Inflammatory macrophage (primary cell): ENCODE measurements at places on chromosomes 5 and 9.

DNA sequence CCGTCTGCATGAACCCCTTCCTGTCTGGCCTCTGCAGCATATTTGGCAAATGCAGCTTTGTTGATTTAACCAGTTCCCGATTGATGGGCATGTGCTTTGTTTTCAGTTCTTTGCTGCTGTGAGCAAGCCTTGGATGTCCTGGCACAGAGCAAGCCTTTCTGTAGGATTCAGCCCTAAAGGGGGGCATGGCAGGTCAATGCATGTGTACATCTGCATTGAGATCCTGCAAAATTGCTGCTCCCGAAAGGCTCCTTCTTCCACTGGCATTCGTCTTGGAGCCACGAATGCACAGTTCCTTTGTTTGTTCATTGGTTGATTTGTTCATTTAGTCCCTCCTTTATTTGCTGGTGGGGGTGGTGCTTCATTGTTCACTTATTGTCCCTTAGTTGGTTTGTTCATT, 34.8 kb downstream of the COL5A1 start:
- no peak for DNase-seq

- peak; percentile 89 for DNase-seq
Observed at GRCh38 chr5:40521925-40522324, 157.8 kb upstream of the PTGER4 start.

GRCh38 chr9:69382135-69382534, 57.1 kb downstream of the ENTREP1 start:
- no peak for DNase-seq

GRCh38 chr5:151295138-151295537, 8.4 kb downstream of the SLC36A3 start:
- no peak for DNase-seq

GRCh38 chr9:70696694-70697335, 282.4 kb upstream of the KLF9 start:
- no peak for DNase-seq

GRCh38 chr9:94650949-94651348, 11.6 kb upstream of the FBP1 start:
- peak; percentile 57 for DNase-seq

DNA sequence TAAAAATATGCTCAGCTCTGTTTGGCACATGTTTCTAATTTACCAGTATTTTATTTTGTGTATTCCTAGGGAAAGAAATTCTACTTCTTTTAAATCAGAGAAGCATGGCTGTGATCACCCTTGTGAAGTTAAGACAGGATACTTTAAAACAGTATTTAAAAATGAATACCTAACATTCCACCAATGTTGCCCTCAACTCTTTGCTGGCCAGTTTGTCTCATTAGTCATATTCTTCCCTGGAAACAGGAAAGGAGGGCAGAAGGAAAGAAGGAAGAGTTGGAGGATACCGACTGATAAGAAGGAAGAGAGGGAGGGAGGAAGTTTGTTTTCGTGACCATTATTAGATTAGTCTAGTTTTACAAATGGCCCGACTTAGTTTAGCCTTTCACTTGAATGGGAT, 137.4 kb downstream of the PLK2 start:
- DNase-seq = no peak

GRCh38 chr5:134555890-134556311, 30.4 kb downstream of the JADE2 start:
- peak; percentile 51 for DNase-seq

- DNase-seq = no peak
Observed at GRCh38 chr5:2465383-2465782, 286.1 kb downstream of the IRX2 start.

GRCh38 chr5:134459010-134459403, 47.3 kb upstream of the CDKN2AIPNL start:
- no peak for DNase-seq

- no peak for DNase-seq
Observed at GRCh38 chr9:123234853-123235252, 33.5 kb downstream of the STRBP start.

- no peak for DNase-seq
Observed at GRCh38 chr5:112653638-112654205, 84.0 kb upstream of the APC start.

DNA sequence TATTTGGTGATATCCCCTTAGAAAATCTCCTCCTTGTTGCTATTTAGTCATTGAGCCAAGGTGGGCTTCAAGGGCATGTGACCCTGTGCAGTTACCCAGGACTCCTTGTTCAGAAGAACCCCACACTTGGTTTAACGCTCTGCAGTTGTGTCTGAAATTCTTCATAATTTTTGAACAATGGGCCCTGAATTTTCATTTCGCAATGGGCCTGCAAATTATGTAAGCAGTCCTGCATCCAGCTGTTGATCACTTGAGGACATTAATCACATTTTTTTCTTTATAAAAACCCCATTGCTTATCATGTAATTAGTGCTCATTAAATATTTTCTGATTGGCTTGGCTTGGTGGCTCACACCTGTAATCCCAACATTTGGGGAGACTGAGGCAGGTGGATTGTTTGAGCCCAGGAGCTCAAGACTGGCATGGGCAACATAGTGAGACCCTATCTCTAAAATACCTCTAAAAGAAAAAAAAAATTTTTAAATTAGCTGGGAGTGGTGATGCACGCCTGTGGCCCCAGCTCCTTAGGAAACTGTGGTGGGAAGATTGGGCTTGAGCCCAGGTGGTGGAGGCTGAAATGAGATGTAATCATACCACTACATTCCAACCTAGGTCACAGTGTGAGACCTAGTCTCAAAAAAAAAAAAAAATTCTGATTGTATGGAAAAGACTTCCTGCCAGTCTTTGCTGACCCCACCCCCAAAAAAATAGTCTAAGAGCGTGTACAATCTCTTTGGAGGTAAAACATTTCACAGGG, 194.2 kb upstream of the HAPLN1 start:
- DNase-seq = no peak

DNA sequence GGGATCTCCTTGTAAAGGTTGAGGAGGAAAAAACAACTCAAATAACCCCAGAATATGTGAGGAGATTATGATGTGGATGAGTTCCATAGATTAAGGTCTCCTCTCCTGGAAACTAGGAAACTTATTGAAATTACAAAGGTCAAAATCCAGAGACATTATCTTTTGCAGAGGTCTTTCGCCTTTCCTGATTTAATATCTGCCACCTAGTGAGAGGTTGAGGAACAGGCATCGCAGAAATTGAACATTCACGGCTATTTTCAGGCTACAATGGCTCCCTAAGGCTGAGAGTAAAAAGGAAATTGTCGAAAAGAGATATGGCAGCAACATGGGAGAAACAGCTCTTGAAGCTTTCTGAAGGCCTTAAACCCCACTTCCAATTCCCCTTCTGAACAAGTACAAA, 127.5 kb upstream of the PLCXD3 start:
- DNase-seq = no peak

GRCh38 chr9:34644766-34645314, 1.6 kb upstream of the GALT start:
- DNase-seq = no peak

- no peak for DNase-seq
Observed at GRCh38 chr5:157388111-157388710, 71.8 kb upstream of the NIPAL4 start.

- DNase-seq = no peak
Observed at GRCh38 chr5:125367702-125368101, 621.3 kb upstream of the ZNF608 start.

- DNase-seq = peak; percentile 84
Observed at GRCh38 chr9:96655198-96655851, at the start of gene PRXL2C. PRXL2C (minus strand) TSS chr9:96655317; CDS start chr9:96655281, 36 bp downstream.

GRCh38 chr5:90915393-90915792, 356.8 kb downstream of the ADGRV1 start:
- DNase-seq = no peak

DNA sequence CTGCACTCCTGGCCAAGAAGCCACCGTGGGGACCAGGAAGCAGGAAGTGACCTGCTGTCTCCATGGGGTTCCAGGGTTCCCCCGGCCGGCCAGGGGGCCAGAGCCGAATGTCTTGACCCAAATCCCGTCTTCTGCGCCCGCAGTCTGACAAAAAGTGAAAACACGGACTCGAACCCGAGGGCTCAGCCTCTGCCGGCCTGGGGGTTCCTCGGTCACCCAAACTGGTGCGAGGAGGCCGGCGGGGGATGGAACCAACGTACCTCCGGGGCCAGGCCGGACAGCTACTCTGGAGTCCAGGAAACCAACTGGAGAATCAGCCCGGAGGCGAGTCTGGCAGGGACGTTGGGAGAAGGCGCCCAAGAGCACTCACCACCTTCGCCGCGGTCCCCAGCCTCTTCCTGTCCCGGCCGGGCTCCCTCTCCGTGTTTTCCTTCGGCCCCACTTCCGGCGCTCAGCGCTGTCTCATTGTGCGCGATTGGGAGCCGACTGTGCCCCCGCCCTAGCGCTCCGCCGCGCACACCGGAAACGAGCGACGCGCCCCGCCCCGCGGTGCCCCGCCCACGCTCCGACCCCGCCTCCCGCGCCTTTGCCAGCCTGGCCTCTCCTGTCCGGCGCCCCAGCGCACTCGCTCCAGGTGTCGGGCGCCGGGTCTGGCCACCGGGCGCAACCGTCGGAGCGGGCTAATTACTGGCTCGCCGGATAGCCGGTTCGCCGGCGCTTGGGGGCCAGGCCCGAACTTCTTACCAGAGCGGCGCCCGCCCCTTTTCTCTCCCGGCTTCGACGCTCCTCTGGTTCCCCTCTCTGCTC, at the start of gene TUT7:
TUT7 (minus strand) TSS at position 400 of the 807 bp plus-strand sequence. CDS start 1,211 bp downstream, outside the sequence.
- DNase-seq = peak; percentile 96

GRCh38 chr9:126373241-126373640, 46.6 kb downstream of the MVB12B start:
- no peak for DNase-seq

DNA sequence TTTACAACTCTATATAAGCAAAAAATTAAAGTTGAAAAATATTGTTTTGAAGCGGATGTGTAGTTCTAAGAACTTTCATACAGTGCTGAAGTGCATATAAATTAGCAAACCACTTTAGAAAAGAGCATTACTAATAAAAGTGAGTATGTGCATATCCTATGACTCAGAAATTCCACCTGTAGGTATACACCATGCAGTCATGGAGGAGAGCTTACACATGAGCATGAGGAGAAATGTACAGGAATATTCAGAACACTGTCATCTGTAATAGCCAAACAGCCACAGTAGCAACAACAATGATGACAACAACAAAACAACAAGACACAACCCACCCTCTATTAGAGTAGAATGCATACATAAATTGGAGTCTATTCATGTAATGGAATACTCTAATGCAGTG, 138.2 kb upstream of the ARRDC3 start:
- DNase-seq = no peak

DNA sequence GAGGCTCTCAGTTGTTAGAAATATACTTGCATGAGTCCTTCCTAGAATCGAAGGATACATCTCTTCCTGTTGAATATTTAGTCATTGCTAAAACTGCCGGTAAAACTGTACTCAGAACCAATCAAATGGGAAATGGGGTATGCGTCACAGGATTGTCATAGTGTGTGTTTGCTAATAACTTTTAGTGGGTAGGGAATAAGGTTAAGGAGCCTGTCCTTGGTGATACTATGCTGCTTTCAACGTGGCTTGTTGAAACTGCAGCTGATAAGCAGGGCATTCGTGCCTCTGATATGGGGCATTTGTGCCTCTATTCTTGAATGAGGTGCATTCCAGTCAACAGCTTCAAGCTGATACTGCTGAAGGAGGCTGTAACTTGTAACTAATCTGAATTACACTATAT, 26.6 kb downstream of the HABP4 start:
- no peak for DNase-seq

DNA sequence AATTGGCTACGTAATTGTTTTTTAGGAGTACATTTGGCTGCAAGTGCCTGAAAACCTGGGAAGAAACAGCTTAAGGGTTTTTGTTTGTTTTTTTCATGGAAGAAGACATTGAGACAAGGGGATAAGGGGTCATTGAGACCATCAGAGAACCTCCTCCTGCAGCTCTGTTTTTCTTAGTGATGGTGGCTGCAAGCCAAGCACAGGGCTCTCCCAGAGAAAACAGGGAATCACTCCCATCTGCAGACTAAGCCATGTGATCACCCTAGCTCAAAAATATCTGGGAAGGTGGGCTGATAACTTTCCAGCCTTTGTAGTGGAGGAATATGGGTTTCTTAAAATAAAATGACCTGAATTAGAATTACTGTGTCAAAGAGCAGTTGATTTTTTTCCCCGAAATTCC, 25.1 kb downstream of the PALM2AKAP2 start:
- no peak for DNase-seq

- DNase-seq = no peak
Observed at GRCh38 chr5:52375969-52376368, 411.7 kb upstream of the ITGA1 start.

GRCh38 chr9:129776938-129777768, 24.3 kb upstream of the PTGES start:
- peak; percentile 98 for DNase-seq

DNA sequence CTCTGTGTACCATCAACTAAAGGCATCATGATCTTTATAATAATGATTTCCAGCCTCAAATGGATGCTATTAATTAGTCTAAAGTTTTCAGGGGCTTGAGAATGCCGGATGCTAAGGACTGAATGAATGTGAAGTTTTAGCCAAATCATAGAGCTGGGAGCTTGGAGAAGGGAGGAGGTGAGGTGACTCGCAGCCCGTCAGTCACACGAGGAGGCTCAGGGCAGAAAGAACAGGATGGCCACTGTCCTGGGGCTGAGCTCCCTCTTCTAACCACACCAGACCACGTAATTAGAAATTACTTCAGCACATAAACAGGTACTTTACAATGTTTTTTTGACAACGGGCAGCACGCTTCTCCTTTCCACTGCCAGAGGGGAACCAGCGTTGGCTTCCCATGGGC, 222.6 kb downstream of the NPR3 start:
- DNase-seq = no peak

DNA sequence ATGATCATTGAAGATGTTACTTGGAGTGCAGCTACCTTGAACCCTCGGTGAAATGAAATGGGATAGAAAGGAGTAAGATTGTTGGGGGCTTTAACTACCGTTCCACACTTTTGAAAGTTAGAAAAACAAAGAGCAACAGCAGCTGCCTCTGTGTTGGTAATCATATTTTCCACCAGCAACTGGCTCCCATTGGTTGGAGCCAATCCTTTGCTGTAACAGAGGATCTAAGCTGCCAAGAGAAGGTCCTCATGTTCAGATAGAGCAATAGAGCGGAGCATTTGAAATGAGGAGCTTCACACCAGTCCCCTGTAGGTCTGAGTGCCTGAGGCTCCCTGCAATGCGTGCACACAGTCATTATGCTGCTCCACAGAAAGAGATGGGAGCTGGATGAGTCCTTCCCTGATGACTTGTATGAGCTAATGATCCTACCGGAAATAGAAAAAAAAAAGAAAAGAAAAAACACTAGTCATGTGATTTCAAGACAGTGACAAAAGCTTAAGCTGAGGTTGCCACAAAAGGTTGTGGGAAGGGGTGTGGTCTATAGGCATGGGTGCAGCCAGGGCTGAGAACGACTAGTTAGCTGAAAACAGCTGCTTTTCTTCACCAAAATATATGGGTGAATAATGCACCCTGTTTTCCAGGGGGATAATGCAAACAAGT, 300.7 kb downstream of the MLLT3 start:
- DNase-seq = no peak

GRCh38 chr5:127471211-127471610, 46.2 kb upstream of the PRRC1 start:
- no peak for DNase-seq

GRCh38 chr5:22665801-22666200, 187.3 kb downstream of the CDH12 start:
- no peak for DNase-seq

- DNase-seq = no peak
Observed at GRCh38 chr9:130193531-130194377, 21.6 kb downstream of the NCS1 start.

- DNase-seq = no peak
Observed at GRCh38 chr5:77990020-77990419, 213.9 kb upstream of the TBCA start.

GRCh38 chr5:144230806-144231205, 60.1 kb downstream of the KCTD16 start:
- DNase-seq = no peak
